ENCODE measurements at places on chromosomes 11 and 22.
A peak's percentile ranks its signal among the peaks of the same experiment; 100 is the strongest.

DNA sequence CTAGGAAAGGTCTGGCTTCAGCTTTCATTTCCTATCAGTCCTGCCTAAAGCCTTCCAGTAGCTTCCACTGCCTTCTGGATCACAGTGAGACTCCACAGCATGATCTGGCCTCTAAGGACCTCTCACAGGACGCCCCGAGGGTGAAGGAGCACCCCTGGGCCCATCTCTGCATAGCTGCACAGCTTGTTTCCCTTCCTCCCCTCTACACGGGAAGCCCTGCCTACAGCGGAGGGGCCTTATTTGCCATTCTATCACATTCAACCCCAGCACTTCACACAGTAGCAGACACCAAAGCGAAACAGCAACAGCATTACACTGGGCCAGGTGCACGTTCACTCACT, 162.3 kb upstream of the GRK3 start:
- no peak for DNase-seq

GRCh38 chr11:73268671-73269271, 3.4 kb upstream of the P2RY6 start:
- no peak for DNase-seq

- no peak for DNase-seq
Measured at GRCh38 chr11:68574308-68574707, 110.0 kb upstream of the GAL start.

DNA sequence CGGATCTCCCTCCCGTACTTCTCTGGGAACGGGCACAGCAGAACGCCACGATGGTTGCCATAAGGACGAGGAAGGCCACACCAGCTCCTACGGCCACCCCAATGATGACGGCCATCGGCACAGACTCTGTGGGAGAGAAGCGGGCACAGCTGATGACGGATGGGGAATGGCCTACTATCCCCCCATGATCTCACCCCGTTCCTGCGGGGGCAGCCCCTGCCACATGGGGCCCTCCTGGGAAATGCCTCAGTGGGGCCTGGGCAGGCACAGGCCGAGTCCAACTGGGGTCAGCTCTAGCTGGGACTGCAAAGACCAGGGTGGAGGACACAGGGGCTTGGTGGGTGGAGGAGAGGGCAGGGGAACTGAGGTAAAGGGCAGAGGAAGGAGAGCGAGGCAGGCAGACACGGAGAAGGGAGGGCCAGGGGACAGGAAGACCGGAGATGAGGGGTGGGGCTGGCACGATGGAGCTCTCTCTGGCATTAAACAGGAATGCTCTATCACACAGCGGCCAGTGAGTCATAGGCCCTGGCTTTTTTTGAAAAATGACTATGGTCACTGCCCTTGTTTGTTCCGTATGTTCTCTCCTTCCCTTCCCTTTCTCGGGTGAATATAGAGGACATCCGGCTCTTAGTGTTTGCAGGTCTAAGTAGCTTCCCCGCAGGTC, 76.0 kb downstream of the ST3GAL4 start:
- no peak for DNase-seq

- DNase-seq: peak; percentile 39
Measured at GRCh38 chr11:63553759-63554158, 9.4 kb downstream of the PLAAT2 start.

- DNase-seq: no peak
Measured at GRCh38 chr22:41952713-41953112, 763 bp downstream of the SMIM45 start.

DNA sequence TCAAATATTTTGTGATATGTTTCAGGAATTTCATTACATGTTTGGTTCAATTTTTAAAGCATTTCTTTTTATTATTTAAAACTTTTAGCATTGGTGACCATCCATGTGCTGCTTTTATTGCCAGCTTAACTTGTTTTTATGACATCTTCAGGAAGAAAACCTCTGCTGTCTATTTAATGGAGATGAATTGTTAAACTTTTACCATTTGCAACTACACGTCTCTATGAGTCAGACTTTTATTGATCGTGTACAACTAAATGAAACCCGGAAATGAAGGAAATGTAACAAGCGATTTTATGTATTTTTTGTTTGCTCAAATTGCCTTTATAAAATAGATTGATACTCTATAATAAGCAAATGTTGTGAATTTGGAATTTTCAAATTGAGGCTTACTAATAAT, 113.0 kb downstream of the PTPRJ start:
- no peak for DNase-seq

DNA sequence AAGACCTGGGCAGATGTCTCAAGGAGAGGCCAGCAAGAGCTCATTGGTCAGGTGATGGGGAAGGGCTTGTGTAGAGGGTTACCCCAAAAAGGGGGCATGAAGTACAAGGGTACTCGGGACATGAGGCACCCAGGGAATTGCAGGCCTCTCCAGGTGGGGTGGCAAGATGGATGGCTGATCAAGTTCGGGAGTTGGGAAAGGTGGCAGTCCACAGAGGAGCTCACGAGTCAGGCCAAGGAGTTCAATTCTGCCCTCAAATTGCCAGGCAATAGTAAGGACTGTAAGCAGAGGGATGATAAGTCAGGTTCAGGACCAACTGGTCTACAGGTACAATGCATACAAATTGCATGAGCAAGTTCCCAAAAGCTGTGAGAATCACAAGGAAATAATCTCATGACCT, 42.3 kb upstream of the SLC25A1 start:
- DNase-seq: no peak

DNA sequence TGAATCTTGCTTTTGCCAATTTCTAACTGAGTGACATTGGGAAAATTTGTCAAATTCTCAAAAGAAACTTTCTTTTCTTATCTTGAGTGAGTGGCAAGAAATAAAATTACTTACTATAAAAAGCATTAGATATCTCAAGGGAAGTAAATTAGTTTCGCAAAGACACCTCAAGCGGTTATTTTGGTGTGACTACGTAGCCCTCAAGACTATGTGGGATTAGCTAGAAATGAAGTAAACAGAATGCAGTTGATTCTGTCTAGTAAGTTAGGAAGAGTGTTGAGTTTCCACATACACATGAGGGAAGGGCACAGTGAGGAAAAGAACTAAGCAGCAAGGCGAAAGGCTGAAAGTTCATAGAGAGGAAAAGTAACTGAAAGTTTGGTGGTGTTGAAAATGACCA, 28.3 kb upstream of the MS4A6A start:
- no peak for DNase-seq

DNA sequence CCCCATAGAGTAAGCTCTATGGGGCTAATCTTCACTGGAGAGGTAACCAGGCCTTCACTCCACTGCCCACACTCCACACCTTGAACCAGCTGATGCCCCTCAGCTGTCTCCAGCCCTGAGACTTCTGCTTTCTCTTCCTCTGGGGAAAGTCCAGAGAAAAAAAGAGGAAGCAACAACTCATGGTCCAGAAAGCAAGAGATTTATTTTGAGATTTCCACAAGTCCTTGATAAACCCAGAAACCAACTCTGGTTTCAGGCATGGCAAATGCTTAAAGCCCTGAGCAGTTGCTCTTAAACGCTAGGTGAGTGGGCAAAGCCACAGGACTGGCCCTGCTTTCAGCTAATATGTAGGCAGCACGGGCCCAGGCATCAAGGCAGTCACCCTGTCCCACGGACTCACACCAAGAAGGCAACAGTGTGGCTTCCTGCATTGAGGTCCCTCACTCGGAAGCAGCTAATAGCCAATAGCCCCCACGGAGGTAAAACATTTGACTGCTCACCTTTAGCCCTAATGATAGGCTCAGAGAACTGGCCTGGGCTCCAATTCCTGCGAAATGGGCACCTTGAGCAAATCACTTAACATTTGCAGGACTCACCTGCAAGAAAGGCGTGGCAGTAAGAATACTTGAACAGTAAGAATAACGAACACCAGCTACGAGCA, 4.3 kb downstream of the CYB561A3 start:
- DNase-seq: no peak

DNA sequence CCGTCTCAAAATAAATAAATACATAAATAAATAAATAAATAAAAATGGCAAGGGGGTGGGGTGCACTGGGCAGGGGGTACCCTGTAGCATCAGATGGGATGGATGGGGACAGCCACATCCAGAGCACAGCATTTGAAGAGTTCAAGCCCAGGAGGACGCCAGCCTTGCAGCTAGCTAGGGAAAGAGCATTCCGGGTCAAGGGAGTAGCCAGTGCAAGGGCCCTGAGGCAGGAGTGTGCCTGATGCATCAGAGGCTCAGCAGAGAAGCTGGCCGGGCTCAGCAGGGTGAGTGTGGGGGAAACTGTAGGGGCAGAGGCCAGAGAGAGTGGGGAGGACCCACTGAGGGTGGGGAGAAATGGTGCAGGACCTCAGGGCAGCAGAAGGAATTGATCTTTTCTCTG, 23.7 kb upstream of the CCND1 start:
- DNase-seq: no peak

DNA sequence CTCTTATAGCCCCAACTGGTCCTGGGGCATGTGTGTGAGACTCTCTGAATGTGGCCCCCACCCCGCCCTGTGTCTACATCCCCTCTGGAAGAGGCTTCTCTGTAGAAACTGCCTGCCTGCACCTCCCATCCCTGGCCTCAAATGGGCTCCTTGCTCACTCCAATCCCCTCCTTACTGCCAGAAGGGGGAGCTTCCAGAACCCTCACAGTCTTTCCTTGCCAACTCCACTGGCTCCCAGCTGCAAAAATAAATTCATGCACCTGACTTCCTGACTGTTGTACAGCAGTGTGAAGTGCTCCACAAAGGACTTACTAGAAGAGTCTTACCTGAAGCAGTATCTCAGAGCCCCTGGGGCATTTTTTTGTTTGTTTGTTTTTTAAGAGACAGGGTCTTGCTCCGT, 15.2 kb upstream of the SERPIND1 start:
- DNase-seq: no peak

DNA sequence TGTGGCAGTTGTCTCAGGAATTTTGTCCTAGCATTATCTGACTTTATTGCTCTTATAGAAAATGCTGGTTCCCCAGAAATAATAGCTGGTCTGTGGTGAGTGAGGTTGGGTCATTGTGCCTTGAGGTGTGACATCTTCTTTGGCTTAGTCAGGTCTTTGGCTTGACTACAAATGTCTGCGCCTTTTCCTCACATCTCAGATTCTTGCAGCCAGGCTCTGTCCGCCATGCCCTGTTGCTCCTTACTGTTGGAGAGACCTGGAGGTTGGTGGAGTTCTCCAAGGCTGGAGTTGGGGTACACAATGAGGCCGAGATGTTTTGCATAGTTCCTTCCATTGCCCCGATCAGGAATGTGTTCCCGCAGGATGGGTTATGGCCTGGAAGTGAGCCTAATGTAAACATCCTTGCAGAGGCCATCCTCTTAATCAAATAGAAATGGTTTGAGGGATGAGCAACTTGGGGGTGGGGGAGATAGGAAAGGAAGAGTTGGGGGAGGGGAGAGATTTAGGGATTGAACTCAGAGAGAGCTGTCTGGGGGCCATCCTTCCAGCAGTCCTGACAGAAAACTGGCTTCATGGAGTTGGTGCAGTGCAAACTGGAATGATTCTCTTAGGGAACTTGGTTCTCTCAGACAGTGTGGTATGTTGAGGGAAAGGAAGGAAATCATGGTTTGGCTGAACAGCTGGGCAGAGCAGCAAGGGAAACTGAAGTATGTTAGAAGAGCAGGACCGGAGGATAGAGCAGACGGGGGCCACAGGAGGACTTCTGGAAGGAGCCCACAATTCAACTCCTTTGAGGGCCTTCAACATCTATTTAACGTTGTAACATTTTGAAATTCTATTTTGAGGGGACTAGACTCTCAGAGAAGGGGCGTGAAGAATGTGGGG, 49.9 kb downstream of the ZBTB16 start:
- DNase-seq: no peak

DNA sequence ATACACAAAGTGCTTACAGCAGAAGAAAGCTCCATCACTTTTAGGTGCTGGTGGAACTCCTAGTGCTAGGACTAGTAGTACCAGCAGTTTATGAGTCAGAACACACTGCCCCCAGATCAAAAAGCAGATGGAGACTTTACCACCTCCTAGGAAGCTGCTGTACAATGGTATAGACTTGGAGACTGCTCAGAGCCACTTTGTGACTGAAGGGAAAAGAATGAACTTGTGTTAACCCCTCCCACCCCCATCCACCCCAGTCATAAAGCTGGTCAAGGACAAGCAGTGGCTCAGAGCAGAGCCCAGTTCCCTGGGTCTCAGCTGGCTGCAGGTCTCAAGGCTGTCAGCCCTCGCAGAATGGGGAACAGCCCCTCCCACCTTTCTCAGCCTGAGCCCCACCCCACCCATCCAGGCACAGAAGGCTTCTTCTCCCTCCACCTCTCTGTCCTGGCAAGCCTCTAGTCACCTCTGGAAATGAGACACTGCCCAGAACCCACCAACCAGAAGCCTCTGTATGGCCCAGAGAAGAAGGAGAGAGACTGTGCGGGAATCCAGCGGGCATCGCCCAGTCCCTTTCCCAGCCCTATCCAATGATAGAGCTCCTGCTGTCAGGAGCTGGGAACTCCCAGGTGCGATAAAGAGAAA, 23.8 kb downstream of the PACSIN2 start:
- no peak for DNase-seq

DNA sequence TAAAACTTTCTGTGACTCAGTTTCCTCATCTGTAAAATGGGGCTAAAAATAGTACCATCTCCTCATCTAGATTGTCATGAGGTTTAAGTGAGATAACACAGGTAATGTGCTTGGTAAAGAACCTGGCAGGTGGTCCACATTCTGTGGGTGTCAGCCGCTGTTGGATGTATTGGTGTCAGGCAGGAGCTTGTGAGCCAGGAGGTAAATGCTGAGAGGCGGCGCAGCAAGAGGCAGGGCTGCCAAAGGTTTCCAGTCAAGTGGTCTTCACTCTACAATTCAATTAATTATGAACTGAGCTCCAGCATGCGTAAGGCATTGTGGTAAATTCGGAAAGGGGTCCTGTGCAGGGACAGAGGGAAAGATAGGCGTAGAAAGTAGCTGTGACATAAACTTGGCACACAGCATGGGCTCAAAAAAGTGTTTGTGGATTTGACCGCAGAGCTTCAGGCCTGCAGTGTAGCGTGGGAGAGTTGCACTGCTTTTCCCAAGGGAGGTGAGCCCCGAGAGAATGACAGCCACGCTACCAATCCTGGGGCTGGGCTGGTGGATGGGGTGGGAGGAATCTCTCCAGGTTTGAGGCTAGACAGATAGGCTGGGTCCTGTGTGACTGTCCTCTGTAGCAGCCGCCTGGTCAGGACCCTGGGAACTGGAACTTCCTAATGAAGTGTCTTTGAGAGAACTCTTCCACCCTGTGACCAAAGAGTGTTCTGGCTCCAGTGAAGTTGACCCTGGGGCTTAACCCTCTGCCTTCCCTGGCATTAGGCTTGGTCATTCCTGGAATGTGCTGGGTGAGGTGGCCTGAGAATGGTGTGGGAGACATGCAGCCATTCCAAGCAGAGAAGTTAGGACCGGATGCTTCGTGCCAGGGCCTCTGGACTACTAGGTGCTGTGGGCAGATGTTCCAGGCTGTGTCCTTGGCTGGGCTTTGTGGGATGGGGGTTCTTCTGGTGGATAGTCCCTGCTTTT, 122.4 kb downstream of the FEZ1 start:
- no peak for DNase-seq

- no peak for DNase-seq
Measured at GRCh38 chr22:35488513-35488912, 52.1 kb upstream of the RASD2 start.

DNA sequence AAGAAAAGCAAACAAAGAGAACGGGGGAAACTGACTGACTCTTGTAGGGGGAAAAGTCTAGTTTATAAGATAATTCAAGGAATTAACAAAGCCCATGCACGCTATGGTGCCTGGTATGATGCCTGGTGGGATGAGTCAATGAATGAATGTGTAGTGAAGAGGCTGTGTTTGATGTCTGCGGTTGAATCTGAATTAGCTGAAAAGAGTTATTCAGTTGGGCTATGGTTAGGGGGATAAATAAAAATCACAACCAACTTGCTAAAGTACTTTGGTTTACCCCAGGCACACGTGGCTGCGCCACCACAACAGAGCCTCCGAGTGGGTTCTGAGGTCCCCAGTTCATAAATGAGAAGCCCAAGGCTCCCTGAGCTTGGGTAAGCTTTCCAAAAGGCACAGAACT, 369.3 kb upstream of the SYN3 start:
- no peak for DNase-seq

Data from activated naive CD4-positive, alpha-beta T cell (primary cell).